ENCODE measurements at places on chromosomes 12 and 14.

- no peak for DNase-seq
- no peaks in the 10 kb centered on the region for H3K4me1 ChIP-seq
- H3K4me3 ChIP-seq = no peak overlapping the region
- no peaks in the 10 kb centered on the region for H3K36me3 ChIP-seq
These were observed 373.2 kb downstream of the ATP23 start for GRCh38 chr12:58314610-58315009.

DNA sequence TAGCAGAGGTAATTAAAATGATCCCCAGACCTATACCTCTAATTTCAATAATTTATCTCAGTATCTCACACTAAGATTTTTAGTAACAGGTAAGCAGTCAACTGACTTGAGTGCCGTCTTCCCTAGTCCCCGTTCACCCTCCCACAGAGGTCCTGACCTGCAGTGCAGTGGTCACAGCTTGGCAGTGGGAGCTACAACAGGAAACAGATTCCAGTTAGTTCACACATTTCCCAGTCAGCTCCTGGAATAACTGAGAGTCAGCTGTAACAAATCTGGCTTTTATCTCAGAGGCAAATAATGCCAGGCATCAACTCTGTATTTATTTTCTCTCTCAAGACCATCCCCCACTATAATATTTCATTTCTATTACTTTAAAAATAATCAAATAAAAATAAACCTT lies 308.2 kb downstream of the ATP23 start:
- no peaks in the 10 kb centered on the region for H3K36me3 ChIP-seq
- no peak overlapping the region for H3K4me3 ChIP-seq
- H3K4me1 ChIP-seq = no peaks in the 10 kb centered on the region
- H3K27ac ChIP-seq = no peak overlapping the region
- no peaks in the 10 kb centered on the region for H3K27me3 ChIP-seq

DNA sequence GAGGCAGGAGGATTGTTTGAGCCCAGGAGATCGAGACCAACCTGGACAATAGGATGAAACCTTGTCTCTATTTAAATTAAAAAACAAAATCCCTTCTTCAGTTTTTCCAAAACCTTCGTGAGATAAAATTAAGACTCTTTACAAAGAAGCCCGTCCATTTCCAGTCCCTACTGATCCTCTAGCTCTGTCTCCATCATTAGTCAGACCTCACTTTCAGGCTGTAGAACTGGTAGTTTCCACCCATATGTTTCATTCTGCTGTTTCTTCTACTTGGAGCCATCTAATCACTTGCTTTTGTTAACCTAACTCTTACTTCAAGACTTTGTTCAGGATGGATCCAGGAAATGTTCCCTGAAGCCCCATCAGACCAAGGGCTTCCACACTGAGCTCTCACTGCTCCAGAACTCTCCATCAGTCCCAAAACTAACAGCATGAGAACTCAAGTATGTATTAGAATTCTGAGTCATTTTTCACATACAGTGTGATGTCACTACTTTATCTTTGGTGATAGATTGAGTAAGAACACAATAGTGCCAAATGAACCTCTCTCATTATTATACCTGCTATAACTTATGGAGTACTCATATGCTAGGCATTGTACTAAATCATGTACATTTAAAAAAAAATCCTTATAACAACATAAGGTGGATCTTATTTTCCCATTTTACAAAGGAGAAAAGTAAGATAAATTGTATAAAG lies 90.8 kb downstream of the PRICKLE1 start:
- H3K36me3 ChIP-seq = no peaks in the 10 kb centered on the region
- DNase-seq = no peak
- no peak overlapping the region for H3K27ac ChIP-seq
- no peaks in the 10 kb centered on the region for H3K27me3 ChIP-seq
- no peak overlapping the region for H3K4me3 ChIP-seq

GRCh38 chr14:99075771-99076375 lies 196.1 kb downstream of the BCL11B start:
- H3K4me1 ChIP-seq = no peaks in the 10 kb centered on the region
- no peaks in the 10 kb centered on the region for H3K36me3 ChIP-seq
- H3K4me3 ChIP-seq = no peak overlapping the region
- H3K27me3 ChIP-seq = no peaks in the 10 kb centered on the region
- no peak overlapping the region for H3K27ac ChIP-seq
- no peak for DNase-seq

GRCh38 chr12:73277971-73278370 lies 1005.8 kb downstream of the TRHDE start:
- no peak overlapping the region for H3K4me3 ChIP-seq
- H3K4me1 ChIP-seq = no peaks in the 10 kb centered on the region
- H3K36me3 ChIP-seq = no peaks in the 10 kb centered on the region
- H3K27ac ChIP-seq = no peak overlapping the region

- no peak for DNase-seq
These were observed 42.9 kb downstream of the ERH start for GRCh38 chr14:69355154-69355597.

DNA sequence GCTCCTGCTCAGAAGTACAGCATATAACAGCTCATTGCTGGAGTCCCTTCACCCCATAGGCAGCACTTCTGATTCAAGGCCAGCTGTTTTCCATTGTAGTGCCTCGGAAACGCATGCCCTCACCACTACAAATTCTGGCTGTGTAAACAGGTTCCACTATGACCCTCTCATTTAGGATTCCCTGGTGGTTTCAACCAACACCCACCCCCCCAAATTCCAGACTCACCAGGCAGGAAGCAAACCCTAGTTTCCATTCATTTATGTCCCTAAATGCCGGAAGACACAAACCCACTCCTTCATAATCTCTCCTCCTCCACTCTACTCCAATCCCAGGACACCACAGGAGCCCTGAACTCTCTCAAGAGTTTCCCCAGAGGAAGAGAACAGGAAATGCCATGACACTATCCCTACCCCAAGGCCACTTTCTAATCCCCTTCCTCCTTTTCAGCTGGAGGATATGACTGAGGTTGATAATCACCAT lies 75.9 kb upstream of the TMPO start:
- DNase-seq = no peak
- H3K27me3 ChIP-seq = peaks cover 21% of the 10 kb centered on the region
- no peaks in the 10 kb centered on the region for H3K4me1 ChIP-seq
- H3K4me3 ChIP-seq = no peak overlapping the region

- no peaks in the 10 kb centered on the region for H3K27me3 ChIP-seq
- no peak overlapping the region for H3K4me3 ChIP-seq
- no peak overlapping the region for H3K27ac ChIP-seq
- DNase-seq = no peak
- H3K36me3 ChIP-seq = no peaks in the 10 kb centered on the region
- H3K4me1 ChIP-seq = no peaks in the 10 kb centered on the region
These were observed 24.8 kb downstream of the LRRIQ1 start for GRCh38 chr12:85060916-85061315.

DNA sequence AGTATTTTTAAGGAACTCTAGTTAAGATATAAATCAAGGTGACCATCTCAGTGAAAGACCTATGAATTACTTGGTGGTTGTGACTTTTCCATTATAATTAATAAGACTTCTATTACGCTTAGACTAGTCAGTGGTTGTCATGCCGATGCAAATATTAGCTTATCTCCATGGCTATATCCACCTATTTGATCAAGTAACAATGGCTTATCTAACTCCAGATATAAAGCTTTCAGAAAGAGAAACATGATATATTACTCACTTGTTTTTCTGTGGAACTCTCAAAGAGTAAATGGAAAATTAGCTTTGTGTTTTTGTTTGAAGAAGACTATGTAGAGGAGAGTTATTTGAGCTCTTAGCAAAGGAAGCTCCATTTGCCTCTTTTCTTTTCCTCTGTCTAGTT lies 323.8 kb upstream of the DCN start:
- no peak overlapping the region for H3K27ac ChIP-seq
- no peak for DNase-seq
- no peak overlapping the region for H3K4me3 ChIP-seq
- H3K27me3 ChIP-seq = peaks cover 3% of the 10 kb centered on the region
- no peaks in the 10 kb centered on the region for H3K36me3 ChIP-seq

DNA sequence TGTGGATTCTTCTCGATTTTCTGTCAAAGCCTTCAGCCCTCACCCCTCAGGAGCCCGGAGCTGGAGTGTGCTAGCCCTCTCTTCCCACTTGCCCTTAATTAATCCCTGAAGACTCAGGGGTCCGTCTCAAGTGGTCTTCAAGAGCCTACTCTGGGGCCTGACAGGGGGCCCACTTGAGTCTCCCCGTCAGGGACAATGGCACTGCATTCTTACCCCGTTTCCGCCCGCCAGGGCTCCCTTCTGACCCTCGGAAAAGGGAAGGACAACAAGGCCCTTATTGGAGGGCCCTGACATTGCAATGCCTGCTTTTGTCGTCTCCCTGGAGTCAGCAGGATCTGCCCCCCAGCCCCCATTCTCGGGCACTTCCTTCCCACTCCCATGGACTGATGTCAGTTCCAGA lies 34.4 kb downstream of the TBX3 start:
- H3K4me1 ChIP-seq = no peaks in the 10 kb centered on the region
- no peaks in the 10 kb centered on the region for H3K27me3 ChIP-seq
- no peak for DNase-seq
- H3K36me3 ChIP-seq = no peaks in the 10 kb centered on the region
- H3K27ac ChIP-seq = no peak overlapping the region

- H3K36me3 ChIP-seq = peaks cover 19% of the 10 kb centered on the region
- no peak overlapping the region for H3K27ac ChIP-seq
- H3K4me1 ChIP-seq = peaks cover 4% of the 10 kb centered on the region
- H3K27me3 ChIP-seq = no peaks in the 10 kb centered on the region
- no peak for DNase-seq
- H3K4me3 ChIP-seq = no peak overlapping the region
These were observed 45.8 kb downstream of the GNS start for GRCh38 chr12:64713376-64713775.

- no peaks in the 10 kb centered on the region for H3K4me1 ChIP-seq
- no peak overlapping the region for H3K4me3 ChIP-seq
- no peak overlapping the region for H3K27ac ChIP-seq
- DNase-seq = no peak
- no peaks in the 10 kb centered on the region for H3K36me3 ChIP-seq
These were observed 21.2 kb upstream of the SMCO2 start for GRCh38 chr12:27425306-27425705.

- no peak overlapping the region for H3K4me3 ChIP-seq
- no peaks in the 10 kb centered on the region for H3K27me3 ChIP-seq
- no peaks in the 10 kb centered on the region for H3K36me3 ChIP-seq
- H3K27ac ChIP-seq = no peak overlapping the region
These were observed 167.2 kb downstream of the FSCB start for GRCh38 chr14:44339862-44340261.

GRCh38 chr12:64428956-64429355 lies 23.0 kb upstream of the TBK1 start:
- no peaks in the 10 kb centered on the region for H3K4me1 ChIP-seq
- no peak overlapping the region for H3K27ac ChIP-seq
- H3K4me3 ChIP-seq = no peak overlapping the region
- peaks cover 97% of the 10 kb centered on the region for H3K36me3 ChIP-seq

DNA sequence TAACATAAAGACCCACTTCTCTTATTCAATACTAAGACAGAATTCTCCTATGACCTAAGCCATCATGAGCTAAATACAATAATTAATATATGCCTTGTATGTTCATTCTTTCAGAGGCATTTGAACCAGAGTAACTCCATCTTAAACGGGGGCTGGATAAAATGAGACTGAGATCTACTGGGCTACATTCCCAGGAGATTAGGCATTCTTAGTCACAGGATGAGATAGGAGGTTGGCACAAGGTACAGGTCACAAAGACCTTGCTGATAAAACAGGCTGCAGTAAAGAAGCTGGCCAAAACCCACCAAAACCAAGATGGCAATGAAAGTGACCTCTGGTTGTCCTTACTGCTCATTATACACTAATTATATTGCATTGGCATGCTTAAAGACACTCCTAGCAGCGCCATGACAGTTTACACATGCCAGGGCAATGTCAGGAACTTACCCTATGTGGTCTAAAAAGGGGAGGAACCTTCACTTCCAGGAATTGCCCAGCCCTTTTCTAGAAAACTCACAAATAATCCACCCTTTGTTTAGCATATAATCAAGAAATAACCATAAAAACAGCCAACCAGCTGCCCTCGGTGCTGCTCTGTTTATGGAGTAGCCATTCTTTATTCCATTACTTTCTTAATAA lies 260.7 kb downstream of the SSPN start:
- peaks cover 5% of the 10 kb centered on the region for H3K36me3 ChIP-seq
- H3K27me3 ChIP-seq = no peaks in the 10 kb centered on the region
- H3K27ac ChIP-seq = no peak overlapping the region

DNA sequence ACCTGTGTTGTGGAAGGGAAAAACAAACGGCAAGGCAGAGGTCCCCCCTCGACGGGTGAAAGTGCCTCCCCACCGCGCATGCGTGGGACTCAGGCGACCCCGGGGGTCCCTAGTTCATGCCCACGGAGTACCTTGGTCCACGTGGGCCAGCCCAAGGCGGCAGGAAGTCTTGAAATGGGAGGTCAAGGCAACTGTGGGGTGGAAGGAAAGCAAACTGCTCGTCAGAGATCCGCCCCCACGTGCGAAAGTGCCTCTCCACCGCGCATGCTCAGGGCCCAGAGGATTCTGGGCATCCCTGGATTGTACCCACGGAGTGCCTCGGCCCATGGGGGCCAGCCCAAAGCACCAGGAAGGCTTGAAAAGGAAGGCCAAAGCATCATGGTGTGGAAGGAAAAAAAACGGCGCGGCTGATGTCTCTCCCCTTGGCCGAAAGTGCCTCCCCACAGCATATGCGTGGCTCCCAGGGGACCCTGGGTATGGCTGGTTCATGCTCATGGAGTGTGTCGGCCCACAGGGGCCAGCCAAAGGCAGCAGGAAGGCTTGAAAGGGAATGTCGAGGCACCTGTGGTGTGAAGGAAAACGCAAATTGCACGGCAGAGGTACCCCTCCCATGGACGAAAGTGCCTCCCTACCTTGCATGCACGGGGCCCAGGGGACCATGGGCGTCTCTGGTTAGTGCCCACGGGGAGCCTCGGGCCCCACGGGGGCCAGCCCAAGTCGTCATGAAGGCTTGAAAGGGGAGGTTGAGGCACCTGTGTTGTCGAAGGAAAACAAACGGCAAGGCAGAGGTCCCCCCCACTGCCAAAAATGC lies 369.7 kb downstream of the ALG10 start:
- H3K27ac ChIP-seq = no peak overlapping the region
- no peak for DNase-seq
- H3K36me3 ChIP-seq = no peaks in the 10 kb centered on the region
- H3K4me1 ChIP-seq = no peaks in the 10 kb centered on the region

All from CD4-positive, CD25-positive, alpha-beta regulatory T cell (primary cell).